Stromal cell of bone marrow (primary cell): ENCODE measurements at places on chromosomes 16 and 17.

DNA sequence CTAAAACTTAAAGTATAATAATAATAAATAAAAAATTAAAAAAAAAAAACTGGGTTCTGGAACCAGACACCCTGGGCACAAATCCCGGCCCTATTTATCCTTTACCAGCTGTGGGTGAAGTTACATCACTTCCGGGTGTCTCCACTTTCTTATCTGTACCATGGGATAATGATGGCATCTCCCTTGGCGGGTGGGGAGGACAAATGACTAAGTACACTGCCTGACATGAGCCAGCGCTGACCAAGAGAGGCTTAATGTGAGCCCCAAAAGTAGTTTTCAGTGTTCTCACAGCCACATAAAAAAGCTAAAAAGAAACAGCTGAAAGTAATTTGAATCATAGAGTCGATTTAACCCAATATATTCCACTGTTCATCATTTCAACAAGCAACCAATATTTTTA is 424.9 kb downstream of the SOX9 start:
- peak; percentile 21 for DNase-seq

GRCh38 chr16:82628088-82628423 is 1.3 kb downstream of the CDH13 start:
- no peak for DNase-seq

- no peak for DNase-seq
Measured at GRCh38 chr17:76395980-76396379, 11.6 kb downstream of the SPHK1 start.

GRCh38 chr17:68353111-68353521 is 61.8 kb downstream of the ARSG start:
- DNase-seq: no peak

DNA sequence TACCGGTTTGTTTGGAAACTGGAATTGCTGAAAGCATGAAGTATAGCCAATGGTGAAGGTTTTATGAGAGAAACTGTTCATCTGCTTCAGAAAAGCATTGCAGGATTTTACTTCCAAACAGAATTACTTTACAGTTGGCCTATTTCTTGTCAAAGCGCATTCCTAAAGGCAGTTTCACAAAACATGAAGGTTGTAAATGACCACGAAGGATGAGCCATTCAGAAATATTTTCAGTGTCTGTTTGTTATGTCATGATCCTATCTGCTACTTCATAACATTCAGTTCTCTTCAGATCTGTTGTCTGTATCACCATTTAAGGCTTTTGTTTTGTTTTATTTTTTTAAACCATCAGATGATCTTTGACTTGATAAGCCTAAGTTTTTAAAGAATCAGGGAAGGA is 45.7 kb downstream of the AATF start:
- DNase-seq: no peak

DNA sequence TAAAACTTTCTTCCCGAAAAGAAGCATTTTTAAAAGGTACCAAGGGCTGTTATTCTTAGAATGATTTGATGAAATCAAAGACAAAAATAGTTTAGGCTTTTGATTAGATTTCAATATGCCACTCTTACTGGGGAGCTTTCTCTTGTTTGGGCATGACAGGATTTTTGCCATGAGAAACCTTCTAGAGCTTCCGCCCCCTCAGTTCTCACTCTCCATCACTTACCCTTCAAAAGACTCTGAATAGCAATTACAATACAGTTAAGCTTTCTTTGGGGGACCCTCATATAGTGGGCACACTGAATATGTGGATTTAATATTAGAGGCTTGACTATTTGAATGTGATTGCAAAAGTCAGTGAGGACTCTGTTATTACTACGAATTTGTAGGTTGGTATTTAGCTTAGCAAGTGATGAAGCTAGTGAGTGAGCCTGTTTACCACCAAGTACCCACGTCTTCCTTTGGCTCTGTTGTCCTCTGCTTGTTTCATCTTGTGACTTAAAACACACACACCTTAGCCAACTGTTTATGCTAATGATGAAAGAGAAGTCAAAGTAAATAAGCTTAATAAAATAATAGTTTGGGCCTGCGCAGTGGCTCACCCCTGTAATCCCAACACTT is 158.7 kb upstream of the TBX2 start:
- no peak for DNase-seq

GRCh38 chr16:70254965-70255286 is 3.2 kb upstream of the EXOSC6 start:
- DNase-seq: no peak

DNA sequence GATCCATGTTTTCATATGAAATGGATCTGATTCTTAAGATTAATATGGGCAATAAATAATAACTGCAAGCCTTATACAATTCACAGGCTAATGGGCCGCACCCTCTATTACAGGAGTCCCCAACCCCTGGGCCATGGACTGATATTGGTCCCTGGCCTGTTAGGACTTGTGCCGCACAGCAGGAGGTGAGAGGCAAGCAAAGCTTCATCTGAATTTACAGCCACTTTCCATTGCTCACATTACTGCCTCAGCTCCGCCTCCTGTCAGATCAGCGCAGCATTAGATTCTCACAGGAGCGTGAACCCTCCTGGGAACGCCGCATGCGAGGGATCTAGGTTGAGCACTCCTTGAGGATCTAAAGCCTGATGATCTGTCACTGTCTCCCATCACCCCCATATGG is 26.8 kb downstream of the METTL16 start:
- no peak for DNase-seq

GRCh38 chr17:49465331-49465903 is 29.7 kb upstream of the NGFR start:
- DNase-seq: no peak

- DNase-seq: no peak
Measured at GRCh38 chr17:41734139-41734948, at the start of gene HAP1. Gene HAP1 (minus strand): TSS chr17:41734643. CDS start chr17:41734634, 9 bp downstream.
